NCI-H2107 (cell line): ENCODE measurements at places on chromosomes 3 and 15.

DNA sequence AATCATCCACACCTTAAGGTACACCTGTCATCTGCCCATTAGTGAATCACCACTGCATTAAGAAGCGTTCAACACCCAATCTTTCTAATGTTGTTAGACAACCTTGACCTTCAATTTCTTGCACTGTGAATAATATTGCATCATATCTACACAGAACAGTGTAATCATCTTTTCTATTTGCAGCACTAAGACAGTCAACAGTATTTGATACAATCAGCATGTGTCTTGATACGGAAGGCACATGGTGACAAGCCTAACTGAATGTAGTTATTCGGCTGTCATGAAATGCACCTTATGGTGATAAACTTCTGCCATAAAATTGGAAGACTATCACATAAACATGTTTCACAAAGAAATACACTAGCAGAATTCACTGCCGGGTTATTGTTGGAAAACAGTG lies 253.9 kb upstream of the THRB start:
- DNase-seq, result no peak

- DNase-seq, result no peak
These were observed 24.2 kb upstream of the TNK2 start for GRCh38 chr3:195932418-195933043.

DNA sequence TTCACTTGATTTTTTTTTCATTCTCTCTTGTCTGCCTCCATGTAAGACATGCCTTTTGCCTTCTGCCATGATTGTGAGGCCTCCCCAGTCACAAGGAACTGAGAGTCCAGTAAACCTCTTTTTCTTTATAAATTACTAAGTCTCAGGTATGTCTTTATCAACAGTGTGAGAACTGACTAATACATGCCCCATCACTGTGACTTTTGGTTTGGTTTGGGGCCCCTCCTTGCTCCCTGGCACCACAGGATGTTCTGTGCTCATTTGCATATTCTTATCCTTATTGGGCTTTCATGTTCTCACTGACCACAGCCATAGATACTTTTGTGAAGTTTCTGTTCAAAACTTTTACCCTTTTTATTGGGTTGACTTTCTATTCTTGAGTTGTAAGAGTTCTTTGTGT lies 3.8 kb upstream of the PRR20G start:
- no peak for DNase-seq

GRCh38 chr3:168284728-168285127 lies 189.0 kb upstream of the GOLIM4 start:
- no peak for DNase-seq

DNA sequence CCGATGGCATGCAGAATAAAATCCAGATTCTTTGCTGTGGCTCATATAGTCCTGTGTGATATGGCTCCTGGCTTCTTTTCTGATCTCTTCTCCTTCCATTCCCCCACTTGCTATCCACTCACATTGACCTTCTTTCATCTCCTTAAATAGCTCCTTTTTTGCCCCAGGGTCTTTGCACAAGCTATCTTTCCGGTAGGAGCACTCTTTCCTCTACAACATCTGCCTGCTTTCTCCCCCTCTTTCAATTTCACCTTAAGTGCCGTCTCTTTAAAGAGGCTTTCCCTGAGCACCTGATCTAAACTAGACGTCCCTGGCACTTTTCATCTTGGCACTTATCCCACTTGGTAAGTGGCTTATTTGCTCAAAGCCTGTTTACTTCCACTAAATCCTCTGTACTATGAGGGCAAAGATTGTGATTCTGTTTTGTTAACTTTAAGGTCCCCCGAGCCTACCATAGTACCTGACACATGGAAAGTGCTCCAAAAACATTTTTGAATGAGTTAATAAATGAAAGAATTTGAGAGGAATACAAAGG lies 323.3 kb upstream of the TLE3 start:
- DNase-seq, result peak; percentile 17

GRCh38 chr3:45659661-45660566 lies 29.3 kb upstream of the SACM1L start:
- no peak for DNase-seq

- no peak for DNase-seq
These were observed 85.7 kb downstream of the VGLL4 start for GRCh38 chr3:11558002-11558401.

GRCh38 chr3:95476534-95476933 lies 1337.9 kb upstream of the EPHA6 start:
- no peak for DNase-seq

DNA sequence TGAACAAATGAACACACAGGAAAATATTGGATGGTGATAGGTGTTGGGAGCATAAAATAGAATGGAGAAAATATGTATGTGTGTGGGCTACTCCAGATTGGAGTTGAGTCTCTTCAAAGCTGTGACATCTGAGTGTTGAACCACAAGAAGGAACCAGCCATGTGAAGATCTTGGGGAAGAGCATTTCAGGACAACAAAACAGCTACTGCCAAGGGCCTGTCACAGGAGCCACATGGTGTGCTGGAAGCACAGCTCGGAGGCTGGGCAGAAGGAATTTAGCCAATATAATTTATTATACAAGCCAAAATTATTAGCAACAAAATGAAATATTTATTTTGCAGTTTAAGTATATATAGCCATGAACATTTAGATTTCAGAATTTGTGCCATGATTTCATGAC lies 108.3 kb upstream of the FGF7 start:
- DNase-seq, result no peak

- DNase-seq, result no peak
These were observed 39.9 kb downstream of the GATM start for GRCh38 chr15:45338417-45338816.

DNA sequence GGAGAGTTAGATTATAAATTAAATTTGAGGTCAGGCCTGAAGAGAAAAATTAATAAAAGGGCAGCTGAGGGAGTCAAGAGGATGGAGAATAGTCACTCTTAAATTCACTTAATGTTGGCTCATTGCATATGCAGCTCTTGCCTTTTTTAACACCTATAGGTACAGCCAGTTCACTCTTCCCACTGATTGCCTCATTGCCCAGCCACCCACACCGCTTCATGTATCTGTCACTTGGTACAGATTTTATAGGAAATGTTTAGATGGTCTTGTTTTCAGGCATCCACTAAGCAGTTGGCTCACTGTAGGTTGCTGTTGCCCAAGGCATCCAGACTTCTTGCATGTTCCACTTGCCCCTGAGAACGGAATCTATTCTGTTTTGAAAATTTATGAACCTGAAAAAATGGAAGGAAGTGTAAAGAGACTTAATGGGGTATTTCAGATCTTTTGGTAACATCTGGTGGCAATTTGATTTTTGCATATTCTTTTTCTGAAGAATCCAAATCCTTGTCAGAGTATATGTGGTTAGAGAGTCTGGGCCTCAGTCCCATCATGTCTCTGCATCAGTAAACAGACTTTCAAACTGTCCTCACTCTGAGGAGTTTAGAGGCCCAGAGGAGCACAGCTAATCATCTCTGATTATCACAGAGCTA lies 151.9 kb downstream of the RBPMS2 start:
- no peak for DNase-seq

GRCh38 chr15:84586696-84587095 lies 14.1 kb upstream of the ZSCAN2 start:
- DNase-seq, result no peak

GRCh38 chr3:68062926-68063325 lies 408.5 kb upstream of the SUCLG2 start:
- DNase-seq, result no peak

- DNase-seq, result no peak
These were observed 10.1 kb upstream of the STIMATE start for GRCh38 chr3:52907497-52907896.

GRCh38 chr15:85100186-85100937 lies 118.7 kb downstream of the PDE8A start:
- no peak for DNase-seq

- no peak for DNase-seq
These were observed 63.7 kb upstream of the TPRG1 start for GRCh38 chr3:189108067-189108466.

GRCh38 chr3:47280519-47280918 lies 2.1 kb downstream of the KIF9 start:
- DNase-seq, result no peak

- peak; percentile 76 for DNase-seq
These were observed 3.5 kb downstream of the PFN2 start for GRCh38 chr3:149967086-149967685.

DNA sequence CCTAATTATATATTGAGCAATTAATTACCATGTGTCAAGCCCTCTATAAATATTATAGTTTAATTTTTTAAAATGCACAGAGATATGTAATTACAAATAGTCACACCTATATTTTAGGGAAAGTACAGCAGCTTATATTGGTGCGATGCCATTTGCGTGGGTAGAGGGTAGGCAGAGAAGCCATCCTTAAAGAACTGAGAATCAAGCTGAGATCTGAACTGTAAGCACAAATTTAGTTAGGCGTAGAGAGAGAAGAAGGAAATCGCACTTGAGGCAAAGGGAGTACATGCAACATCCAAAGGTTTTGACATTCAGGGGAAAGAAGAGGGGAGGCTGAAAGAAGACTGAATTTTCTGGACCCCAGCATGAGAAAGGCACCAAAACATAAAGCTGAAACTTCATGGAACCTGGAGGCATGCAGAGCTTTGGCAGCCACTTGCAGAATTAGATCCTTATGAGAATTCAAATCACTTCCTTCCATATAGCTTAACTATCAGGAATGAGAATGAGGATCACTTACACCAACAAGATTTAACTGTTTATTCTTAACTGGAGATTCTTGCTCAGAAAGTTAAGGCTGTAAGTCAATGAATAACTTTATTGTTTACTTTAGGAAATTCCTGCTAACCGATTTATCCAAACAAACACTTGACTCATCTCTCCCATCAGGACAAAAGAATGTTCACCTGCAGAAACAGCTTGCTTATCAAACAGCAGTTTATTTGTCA lies 114.3 kb downstream of the TGFBR2 start:
- DNase-seq, result no peak

DNA sequence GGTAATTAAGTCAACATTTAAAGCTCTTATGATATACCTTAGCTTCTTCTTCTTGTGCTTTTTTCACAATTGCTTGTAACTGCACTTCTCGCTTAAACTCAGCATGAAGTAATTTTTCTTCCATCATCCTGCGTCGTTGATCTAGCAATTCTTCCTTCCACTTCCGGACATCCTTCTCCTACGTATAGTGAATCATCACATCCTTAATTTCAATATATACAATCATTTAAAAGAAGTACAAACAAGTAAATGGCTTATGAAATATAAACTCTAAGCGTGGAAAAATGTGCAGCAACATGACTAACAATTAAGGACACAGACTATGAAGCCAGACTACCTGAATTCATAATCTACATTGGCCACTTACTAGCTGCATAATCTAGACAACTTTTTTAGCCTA lies 151.4 kb downstream of the SCAPER start:
- DNase-seq, result no peak

DNA sequence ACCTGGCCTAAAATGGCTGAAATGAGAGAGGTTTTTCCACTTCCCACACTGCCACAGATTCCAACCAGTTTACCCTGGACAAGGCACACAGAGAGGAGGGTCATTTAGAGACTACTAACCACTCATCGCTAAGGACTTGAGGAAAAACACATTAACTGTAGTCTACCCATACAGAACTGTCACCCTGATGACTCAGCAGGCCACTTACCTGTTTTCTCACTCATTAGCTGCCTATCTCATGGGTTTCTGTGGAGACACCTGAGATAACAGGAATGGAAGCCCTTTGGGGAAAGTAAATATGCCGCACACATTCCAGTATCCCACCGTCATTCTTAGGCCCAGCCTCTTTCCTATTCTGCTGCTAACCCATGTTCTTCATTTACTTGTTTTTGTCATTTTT lies 50.0 kb downstream of the ABCC5 start:
- DNase-seq, result no peak

DNA sequence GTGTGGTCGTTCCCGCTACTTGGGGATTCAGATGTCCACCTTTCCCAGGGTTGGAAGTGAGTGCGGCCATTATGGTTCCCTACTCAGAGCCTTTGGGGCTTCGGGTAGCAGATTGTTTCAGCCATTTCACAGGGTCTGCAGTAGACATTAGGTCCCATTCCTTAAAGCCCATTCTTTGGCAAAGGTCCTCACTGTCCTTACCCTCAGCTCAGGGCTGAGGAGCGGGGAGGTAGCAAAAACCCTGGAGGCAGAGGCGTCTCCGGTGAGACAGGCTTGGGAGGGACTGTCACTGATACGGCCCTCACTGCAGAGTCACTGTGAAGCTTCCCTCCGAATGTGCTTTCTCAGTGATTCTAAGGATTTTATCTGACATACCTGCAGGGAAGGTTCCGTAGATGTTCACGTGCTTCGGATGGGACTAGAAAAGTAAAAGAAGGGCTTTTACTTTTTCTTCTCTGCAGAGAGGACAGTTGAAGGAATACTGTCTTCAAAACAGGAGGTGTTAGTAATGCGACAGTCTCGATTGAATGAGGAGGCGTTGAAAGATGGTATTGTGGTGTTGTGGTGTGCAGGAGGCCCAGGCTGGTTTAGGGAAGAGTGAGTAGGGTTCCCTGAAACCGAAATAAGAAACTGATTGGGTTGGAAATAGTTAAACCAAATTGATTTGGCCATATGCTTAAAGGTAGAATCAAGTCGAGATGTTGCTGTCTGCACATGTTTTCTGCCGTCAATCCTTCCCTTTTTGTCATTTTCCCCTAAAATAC lies 630 bp downstream of the ATP6V1A start:
- peak; percentile 32 for DNase-seq

DNA sequence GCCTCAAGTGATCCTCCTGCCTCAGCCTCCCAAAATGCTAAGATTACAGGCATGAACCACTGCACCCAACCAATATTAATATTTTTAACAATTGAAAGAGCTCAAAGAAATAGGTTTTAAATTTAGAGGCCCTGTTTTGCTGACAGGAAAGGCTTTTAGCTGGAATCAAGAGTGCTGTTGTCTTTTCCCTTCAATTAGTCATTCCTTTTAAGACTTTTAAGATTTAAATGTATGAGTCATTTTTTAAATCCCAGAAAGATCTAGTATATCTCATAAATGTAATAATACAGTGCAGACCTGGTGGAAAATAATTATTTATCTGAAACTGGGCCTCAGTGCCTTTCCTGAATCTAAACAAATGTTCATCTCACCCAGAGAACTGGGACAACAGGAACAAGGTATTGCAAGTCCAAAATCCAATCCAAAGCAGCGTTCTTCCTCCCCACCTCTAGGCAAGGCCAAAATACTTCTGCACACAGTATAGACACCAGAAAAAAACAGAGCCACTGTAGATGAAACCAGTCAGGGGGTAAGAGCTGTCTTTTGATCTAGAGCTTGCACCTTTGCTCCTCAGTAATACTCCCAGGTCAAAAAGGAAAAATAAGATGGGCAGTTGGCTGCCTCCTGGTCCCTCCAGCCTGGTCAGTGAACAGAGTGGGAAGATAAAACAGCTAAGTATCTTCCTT lies 14.4 kb downstream of the AGTR1 start:
- DNase-seq, result no peak

GRCh38 chr15:25022233-25022632 lies 67.4 kb downstream of the SNRPN start:
- no peak for DNase-seq

- no peak for DNase-seq
These were observed 68.8 kb upstream of the PRR23E start for GRCh38 chr3:127124120-127124519.
